ENCODE measurements at places on chromosomes 1 and 21. TPM values are rescaled to one million over a fixed set of nuclear protein-coding genes. Genes with fewer than 3 reads are reported as not detected.

Gene SLAMF7
- 9.5 TPM for total RNA-seq

Gene CLCA2
- total RNA-seq, result not detected

Gene OR2AK2
- 0.49 TPM for total RNA-seq

Gene ILDR2
- 0.13 TPM for total RNA-seq

Gene TRIM63
- not detected for total RNA-seq
